Stomach (tissue), 19 donors: ENCODE measurements at places on chromosomes 7 and 10. TPM values are rescaled to one million over a fixed set of nuclear protein-coding genes. Genes with fewer than 3 reads are reported as not detected.

Gene NDUFB8
- total RNA-seq, result 174 TPM

Gene OLAH
- not detected for total RNA-seq

Gene SYT15B
- not detected for total RNA-seq

Gene CHST15
- 25.1 TPM for total RNA-seq

- no peaks in the 10 kb centered on the region for H3K27me3 ChIP-seq
- H3K4me1 ChIP-seq, result peaks cover 5% of the 10 kb centered on the region
- H3K27ac ChIP-seq, result no peak overlapping the region
- no peak overlapping the region for H3K4me3 ChIP-seq
These were observed 40.0 kb upstream of the TRIL start for GRCh38 chr7:28998105-28998504.

DNA sequence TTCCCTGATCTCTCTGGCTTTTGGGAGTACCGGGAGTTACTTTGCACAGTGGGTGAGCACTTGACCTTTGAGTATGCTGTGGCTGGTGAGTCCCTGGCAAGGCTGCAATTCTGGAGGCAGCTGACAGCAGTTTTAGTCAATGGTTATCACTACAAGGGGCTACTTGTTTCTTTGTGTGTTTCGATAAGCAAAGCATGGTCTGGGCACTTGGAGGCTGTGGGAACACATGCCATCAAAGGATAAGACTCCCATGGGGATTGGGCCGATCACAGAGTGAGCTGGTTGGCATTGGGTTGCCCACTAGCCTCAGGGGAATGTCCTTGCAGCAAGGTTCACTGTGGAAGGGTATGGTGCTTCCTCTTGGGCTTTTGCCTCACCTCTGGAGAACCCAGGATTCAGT is 208.2 kb downstream of the SNX13 start:
- DNase-seq, result no peak
- H3K36me3 ChIP-seq, result no peaks in the 10 kb centered on the region
- H3K27ac ChIP-seq, result no peak overlapping the region
- no peak overlapping the region for H3K4me3 ChIP-seq
- no peaks in the 10 kb centered on the region for H3K27me3 ChIP-seq

- no peak overlapping the region for H3K27ac ChIP-seq
- no peak overlapping the region for H3K4me3 ChIP-seq
- no peaks in the 10 kb centered on the region for H3K36me3 ChIP-seq
- DNase-seq, result no peak
- no peaks in the 10 kb centered on the region for H3K4me1 ChIP-seq
These were observed 312.8 kb downstream of the LRMDA start for GRCh38 chr10:75744261-75744660.

- H3K4me1 ChIP-seq, result no peaks in the 10 kb centered on the region
- H3K27me3 ChIP-seq, result no peaks in the 10 kb centered on the region
- no peak overlapping the region for H3K27ac ChIP-seq
- no peak overlapping the region for H3K4me3 ChIP-seq
- no peaks in the 10 kb centered on the region for H3K36me3 ChIP-seq
These were observed 388.5 kb upstream of the NFE2L3 start for GRCh38 chr7:25763463-25763860.

DNA sequence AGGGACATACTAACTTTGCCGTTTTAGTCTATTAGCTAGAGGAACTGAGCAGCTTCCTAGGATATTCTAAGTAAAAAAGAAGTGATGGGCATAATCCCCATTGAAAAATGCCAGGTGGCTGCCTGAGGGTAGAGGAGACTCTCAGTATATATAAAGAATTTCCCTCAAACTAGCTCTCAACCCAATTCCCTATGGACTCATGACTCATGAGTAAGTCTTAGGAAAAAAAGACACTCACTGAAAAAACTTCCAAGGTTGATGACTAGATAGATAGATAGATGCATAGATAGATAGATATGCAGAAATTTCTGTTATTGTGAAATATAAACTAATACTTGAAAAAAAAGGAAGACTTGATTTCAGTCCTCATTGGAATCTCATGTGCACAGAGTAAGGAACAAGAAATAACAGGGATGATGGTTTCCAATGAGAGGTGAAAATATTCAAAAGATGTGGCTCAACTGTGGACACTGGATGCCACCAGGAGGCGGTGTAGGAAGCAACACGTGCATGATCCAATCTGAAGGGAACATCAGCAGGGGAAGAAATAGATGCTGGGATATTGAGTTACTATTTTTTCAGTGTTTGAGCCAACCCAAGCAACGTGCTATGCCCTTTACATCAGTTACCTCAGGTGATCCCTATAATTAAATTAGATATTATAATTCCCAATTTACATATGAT is 711.0 kb upstream of the LRRTM3 start:
- H3K4me1 ChIP-seq, result no peaks in the 10 kb centered on the region
- DNase-seq, result no peak
- no peak overlapping the region for H3K4me3 ChIP-seq
- H3K36me3 ChIP-seq, result no peaks in the 10 kb centered on the region
- no peak overlapping the region for H3K27ac ChIP-seq

DNA sequence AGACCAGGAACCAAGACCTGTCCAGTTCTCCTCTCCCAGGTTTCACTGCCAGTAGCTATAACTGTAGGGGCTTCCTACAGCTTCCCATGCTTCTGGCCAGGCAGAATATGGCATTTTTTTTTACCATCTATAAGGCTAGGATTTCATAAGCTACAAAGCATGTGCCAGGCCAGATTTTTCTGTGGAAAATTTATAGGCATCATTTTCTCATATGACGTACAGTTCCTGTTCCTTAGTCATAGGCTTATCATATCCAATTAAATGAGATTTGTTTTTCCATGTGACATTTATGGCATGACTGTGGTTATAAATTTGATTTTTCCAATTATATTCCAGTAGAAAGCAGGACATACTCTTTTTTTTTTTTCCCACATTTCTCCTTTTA is 208.6 kb upstream of the NPY start:
- no peak overlapping the region for H3K4me3 ChIP-seq
- H3K27me3 ChIP-seq, result no peaks in the 10 kb centered on the region
- DNase-seq, result no peak

DNA sequence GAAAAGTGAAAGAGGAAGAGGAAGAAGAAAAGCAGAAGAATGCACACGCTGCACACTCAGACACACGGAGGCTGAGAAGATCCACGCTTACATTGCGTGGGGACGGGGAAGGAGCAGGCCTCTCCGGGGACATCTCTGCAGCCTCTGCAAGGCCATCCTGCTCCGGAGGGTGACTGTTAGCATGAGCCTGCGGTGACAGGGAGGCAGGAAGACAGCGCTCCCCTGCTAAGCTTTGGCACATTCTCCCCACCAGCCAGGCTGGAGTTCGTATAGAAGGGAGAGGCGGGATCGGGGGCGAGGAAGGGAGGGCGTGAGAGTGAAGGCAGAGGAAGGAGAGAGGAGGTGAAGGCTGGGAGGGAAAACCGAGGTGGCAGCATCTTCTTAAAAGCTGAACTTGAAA is 366.0 kb upstream of the SHH start:
- no peak overlapping the region for H3K27ac ChIP-seq
- no peaks in the 10 kb centered on the region for H3K27me3 ChIP-seq
- H3K36me3 ChIP-seq, result no peaks in the 10 kb centered on the region
- no peaks in the 10 kb centered on the region for H3K4me1 ChIP-seq
- no peak overlapping the region for H3K4me3 ChIP-seq
- DNase-seq, result no peak
